ENCODE measurements at places on chromosomes 11 and 22. TPM values are rescaled to one million over a fixed set of nuclear protein-coding genes. Genes with fewer than 3 reads are reported as not detected.

- no peak for DNase-seq
Observed at GRCh38 chr11:16989554-16989953, 24.7 kb downstream of the PLEKHA7 start.

Gene BBS1
- 35.8 TPM for total RNA-seq

Gene IRF7
- total RNA-seq, result 11.6 TPM

- peak; percentile 78 for DNase-seq
Observed at GRCh38 chr11:62599069-62599696, 2.5 kb downstream of the MTA2 start.

Gene TENM4
- 1.8 TPM for total RNA-seq

DNA sequence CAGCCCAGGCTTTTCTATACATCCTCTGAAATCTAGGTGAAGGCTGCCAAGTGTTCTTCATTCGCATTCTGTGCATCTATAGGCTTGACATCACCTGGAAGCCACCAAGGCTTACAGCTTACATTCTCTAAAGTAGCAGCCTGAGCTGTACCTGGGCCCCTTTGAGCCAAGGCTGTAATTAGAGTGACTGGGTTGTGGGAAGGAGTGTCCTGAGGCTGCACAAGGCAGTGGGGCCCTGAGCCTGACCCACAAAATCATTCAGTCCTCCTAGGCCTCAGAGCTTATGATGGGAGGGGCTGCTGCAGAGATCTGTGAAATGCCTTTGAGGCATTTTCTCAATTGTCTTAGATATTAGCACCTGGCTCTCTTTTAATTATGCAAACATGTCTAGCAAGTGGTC lies 33.0 kb upstream of the RDX start:
- no peak for DNase-seq

Gene TMPRSS13
- 1.8 TPM for total RNA-seq

GRCh38 chr22:38299770-38300102 lies 17.5 kb downstream of the CSNK1E start:
- no peak for DNase-seq

Gene NRGN
- total RNA-seq, result 17.0 TPM

Gene CASP1
- not detected for total RNA-seq

GRCh38 chr11:64516226-64516625 lies 74.8 kb upstream of the SLC22A12 start:
- no peak for DNase-seq

DNA sequence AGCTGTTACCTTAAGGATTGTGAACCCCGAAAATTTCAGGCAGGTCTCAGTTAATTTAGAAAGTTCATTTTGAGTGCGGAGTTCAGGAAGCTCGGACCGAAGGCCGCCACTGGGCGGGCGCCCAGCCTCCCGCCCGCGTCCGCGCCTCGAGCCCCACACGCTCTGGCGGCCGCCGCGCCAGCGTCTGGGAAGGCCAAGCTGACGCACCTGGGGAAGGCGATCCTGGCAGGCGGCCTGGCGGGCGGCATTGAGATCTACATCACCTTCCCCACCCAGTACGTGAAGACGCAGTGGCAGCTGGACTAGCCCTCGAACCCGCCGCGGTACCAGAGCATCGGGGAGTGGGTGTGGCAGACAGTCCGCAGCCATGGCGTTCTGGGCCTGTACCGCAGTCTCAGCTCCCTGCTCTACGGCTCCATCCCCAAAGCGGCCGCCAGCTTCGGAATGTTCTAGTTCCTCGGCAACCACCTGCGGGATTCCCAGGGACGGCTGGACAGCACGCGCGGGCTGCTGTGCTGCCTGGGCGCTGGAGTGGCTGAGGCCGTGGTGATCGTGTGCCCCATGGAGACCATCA lies 79.5 kb downstream of the CCDC83 start:
- DNase-seq, result no peak

DNA sequence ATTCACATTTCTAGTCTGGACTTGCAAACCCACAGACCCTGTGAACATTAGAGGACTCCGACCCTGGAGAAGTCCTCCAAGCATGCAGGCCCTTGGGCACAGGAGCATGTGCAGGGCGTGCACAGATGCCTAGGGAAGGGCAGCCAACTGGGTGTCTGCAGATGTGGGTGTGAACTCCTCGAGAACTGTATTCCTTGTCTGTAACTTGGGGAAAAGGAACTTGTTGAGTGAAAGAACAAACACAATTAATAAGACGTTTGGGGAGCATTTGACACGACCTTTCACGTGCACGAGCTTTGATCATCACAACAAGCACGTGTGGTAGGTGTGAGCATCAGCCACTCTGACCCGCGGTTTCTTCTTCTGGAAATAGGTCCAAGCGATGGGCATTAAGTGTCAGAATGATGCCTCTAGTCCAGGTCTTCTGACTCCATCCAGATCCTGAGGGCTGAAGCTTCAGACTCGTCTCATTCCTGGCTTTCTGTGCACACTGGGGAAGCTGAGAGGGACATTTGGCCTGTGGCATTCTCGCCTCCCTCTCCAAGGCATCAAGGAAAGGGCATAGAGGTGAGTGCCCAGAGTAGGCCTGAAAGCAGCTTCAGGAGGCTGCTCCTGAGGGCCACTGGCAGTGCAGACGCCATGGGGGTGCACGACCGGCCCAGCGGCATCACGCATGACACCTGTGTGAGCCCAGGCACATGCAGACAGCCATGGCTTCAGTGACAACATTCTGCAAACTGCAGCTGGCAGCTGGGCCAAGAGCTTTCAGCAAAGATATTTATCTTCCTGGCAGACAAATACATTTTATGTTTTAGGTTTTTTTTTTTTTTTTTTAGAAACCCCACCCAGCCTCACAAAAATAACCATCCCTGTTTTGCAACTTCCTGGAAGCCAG lies 32.5 kb downstream of the ALX4 start:
- no peak for DNase-seq

DNA sequence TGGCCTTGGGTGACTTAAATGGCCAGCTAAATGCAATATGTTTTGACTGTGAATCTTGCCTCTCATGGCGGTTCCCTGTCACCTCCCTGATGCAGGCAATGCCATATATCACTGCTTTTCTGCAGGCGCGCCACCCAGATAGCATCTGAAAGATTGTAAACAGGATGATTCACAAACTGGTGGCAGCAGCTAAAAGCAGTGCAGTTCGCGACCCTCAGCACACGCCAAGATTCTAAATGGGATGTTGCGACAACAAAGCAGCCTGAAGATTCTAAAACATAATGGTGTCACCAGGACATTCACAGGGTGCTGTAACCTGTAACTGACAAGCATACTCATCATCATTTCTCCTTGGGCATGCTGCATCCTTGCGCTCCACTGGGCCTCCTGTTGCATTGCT lies 440.4 kb upstream of the CADM1 start:
- no peak for DNase-seq

Gene ABCC8
- total RNA-seq, result not detected

- no peak for DNase-seq
Observed at GRCh38 chr11:2342557-2342956, 34.6 kb upstream of the CD81 start.

DNA sequence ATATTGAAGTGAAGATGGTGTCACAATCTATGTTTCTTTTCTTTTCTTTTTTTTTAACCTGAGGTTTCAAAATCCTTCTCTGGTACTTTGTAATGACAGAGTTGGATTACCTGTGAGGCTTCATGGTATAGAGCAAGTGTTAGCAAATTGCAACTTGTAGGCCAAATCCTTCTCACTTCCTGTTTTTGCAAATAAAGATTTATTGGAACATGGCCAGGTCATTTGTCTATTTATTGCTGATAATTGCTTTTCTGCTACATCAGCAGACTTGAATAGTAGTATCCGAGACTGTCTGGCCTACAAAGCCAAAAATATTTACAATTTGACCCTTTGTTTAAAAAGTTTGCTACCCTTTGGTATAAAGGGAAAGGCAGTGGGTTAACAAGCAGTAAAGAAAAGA lies 1059.4 kb upstream of the CCDC90B start:
- DNase-seq, result no peak

GRCh38 chr11:83938148-83938547 lies 652.0 kb upstream of the CCDC90B start:
- DNase-seq, result no peak

Gene AMPD3
- 23.2 TPM for total RNA-seq

GRCh38 chr11:68942095-68942620 lies 38.5 kb downstream of the IGHMBP2 start:
- DNase-seq, result no peak

Gene TRIM44
- total RNA-seq, result 48.6 TPM

Gene ACAD8
- 33.5 TPM for total RNA-seq

DNA sequence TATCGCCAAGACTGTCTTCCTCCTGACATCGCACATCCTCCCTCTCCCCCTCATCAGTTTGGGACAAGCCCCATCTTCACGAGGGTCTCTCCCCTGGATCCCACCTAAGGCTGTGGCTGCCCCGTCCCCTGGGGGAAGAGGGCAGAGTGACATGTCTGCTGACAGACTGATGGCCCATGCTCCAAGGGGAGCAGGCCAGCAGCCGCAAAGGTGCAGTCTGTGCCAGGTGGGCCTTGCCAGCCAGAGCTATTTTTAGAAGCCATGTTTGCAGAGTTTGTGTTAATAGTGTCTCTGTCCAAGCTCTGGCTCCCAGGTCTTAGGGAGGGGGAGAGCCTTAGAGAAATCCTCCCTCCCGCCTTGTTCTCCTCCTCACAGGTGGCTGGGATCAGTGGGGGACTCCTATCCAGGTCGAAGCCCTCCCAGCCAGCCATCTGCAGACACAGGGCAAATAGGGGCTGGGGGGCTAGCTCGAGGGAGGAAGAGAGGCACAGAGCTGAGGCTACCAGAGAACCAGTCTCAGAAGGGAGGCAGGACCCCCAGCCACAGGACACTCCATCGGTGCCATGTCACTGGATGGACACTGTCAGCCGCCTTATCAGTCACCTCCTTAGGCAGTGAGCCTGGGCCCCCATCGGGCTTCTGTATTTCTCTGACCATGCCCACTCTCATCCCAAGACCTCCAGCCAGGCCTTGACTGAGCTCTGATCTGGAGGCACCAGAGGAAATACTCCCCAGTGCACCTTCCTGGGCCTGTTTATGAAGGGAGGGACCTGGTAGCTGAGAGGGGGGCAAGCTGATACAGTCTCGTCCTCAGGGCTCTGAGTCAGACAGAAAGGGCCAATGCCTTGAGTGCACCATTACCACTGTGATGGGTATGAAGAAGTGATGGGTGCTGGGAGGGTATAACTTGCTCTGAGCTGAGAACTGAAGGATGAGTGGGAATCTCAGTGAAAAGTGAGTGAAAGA lies 49.3 kb downstream of the CHRDL2 start:
- DNase-seq, result no peak

DNA sequence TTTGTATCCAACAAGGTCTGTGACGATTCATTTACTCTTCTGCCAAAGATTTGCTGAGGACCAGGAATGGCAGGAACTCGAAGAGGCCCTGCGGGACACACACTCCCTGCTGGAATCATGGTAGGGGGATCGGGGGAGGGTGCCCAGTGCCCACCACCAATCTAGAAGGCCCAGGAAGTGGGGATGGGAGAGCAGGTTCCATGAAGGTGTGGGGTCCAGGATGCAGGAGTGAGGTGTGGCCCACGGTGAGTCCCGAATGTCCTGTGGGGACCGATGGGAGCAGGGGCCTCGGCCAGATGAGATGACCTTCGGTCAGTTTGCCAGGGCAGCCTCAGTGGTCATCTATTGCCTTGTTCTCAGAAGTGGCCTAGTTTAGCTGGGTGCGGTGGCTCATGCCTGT lies 492.7 kb downstream of the BRD1 start:
- DNase-seq, result no peak

Gene HSPA8
- 1,201 TPM for total RNA-seq

Gene MS4A1
- total RNA-seq, result not detected

DNA sequence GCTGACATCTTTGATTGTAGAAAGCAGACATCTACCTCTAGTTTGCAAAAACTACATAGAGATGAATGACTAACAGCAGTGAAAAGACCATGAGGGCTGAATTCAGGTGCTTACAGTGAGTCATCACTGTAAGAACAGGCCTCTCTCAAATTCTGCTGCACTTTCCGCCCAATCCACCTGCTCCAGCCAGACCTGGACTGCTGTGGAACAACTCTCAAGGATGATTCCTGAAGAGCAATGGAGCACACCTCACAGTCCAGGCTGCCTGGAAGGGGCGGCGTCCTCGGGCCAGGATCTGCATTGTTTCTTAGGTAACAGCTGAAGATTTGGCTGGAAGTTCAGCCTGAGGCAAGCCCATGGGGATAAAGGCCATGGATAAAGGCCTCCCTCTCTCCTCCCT lies 15.1 kb downstream of the APOL2 start:
- no peak for DNase-seq

- no peak for DNase-seq
Observed at GRCh38 chr11:114556135-114556534, 3.5 kb downstream of the NXPE1 start.

GRCh38 chr11:116537709-116538108 lies 235.1 kb downstream of the BUD13 start:
- DNase-seq, result no peak

DNA sequence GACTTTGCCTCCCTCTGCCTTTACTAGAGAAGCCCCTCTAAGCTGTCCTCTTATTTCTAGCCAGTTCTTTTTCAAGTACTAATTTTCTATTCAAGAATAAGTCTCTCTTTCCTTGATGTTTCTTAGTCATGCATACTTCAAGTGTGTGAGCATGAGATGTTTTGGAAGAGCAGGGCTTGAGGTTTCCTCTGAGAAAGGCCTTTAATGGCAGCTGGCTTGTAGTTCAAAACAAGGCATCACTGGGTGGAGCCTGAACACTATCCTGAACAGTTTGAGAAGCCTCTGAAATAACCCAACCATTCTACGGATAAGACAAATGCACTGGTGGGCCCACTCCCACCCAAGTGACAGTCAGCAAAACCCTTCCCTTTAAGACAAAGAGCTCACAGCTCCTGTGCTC lies 37.6 kb downstream of the CLDN25 start:
- DNase-seq, result no peak

Gene ADORA2A
- total RNA-seq, result 18.5 TPM

DNA sequence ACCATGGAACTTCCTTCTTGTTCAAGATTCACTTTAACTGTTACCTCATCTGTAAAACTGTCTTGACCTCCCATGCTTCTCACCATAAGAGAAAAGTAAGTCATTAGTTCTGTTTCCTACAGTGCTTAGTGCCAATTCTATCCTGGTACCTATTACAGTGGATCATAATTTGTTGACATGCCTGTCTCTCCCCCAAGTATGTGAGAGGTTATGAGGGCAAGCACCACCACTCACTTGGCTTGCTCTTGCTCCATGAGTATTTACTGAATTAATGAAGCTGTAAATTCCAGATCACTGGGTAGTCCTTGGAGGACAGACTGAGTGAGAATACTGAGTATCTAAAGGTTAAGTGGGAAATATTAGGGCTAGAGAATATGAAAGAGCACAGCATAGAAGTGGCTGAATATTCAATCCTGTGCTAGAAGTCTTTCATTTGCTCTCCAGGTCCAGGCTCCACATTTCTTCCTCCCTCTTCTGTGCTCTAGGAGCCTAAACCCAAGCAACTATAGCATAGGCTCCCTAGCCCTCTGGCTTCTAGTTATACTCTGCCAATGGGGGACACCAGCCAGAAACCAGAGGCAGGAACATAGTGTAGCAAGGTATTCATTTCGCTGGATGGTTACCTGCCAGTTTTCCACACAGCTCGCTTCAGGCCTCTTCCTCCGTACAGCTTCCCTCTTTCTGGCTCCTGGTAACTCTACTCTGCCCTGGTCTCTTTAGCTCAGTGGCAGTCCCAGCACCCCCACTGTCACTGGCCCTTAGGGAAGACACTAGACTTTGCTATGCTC lies 118.2 kb upstream of the SLC5A12 start:
- DNase-seq, result no peak

Gene MIOX
- not detected for total RNA-seq

Data from endothelial cell (in vitro differentiated cells).